ENCODE measurements at places on chromosomes 16 and 17. TPM values are rescaled to one million over a fixed set of nuclear protein-coding genes. Genes with fewer than 3 reads are reported as not detected.

The NECAB2 gene
- not detected for total RNA-seq

The MMP2 gene
- 525 TPM for total RNA-seq

The SRCIN1 gene
- 0.44 TPM for total RNA-seq

The COL1A1 gene
- total RNA-seq: 185 TPM

The KRTAP9-4 gene
- not detected for total RNA-seq

The ANKS4B gene
- total RNA-seq: 0.20 TPM

The KRT39 gene
- total RNA-seq: not detected

The CFAP97D1 gene
- total RNA-seq: not detected

The C16orf92 gene
- not detected for total RNA-seq

The HIGD1B gene
- total RNA-seq: 2.3 TPM

The NCBP3 gene
- total RNA-seq: 19.8 TPM

The STX1B gene
- 0.84 TPM for total RNA-seq

The KRT12 gene
- total RNA-seq: not detected
